ENCODE measurements at places on chromosomes 7 and 10.
A peak's percentile ranks its signal among the peaks of the same experiment; 100 is the strongest.

- no peak for DNase-seq
Observed at GRCh38 chr7:76086070-76086469, 38.2 kb downstream of the MDH2 start.

DNA sequence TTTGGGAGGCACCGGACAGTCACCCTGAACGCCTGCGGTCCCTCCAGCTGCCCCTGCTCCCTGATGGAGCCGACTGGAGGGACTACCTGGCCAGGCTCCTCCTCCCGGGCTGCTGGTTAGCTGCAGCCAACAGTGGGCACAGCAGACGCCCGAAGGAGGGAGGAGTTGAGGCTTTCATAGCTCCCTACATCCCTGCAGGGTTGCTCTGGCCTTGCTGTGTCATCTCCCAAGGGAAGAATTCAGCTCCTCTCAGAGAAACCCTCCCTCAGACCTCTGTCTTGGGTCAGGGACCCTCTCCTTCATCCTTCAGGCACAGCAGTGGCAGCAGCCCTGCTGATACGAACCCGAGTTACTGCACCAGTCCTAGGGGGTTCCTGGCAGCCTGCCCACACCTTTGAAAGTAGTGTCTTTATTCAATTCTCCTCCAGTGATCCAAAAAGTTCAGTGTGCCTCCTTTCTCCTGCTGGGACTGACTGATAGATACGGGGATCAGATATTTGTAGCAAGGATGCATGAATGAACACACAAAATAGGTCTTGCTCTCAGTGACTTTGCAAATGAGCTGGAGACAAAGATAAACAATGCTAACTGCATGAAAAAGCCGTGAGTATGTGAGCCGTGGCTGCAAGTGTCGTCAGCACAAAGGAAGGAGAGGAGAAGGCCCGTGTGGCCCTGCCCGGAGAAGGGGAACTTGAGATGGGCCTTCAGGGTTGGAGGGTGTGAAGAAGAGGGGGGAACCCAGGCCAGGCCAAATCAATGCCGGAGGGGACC, 136.6 kb downstream of the PRKAG2 start:
- no peak for DNase-seq

- no peak for DNase-seq
Observed at GRCh38 chr10:127243490-127244272, 47.3 kb upstream of the INSYN2A start.

DNA sequence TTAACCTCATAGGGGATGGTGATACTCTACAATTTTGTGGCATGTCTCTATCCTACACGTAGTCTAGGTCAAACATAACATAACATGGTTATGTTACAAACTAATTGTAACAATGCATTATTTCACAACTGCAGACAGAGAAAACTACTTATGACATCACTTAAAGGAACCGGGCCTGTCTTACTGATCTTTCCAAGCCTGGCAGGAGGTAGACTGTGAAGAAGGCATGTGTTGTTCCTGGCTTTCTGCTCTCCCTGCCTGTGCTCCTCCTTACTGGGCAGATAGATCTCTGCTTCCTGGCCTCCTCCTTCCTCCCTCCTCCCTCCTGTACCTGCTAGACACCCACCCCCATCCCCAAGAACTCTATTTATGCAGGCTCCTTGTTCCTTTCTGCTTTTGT, 5.4 kb downstream of the CACNB2 start:
- DNase-seq = no peak

- DNase-seq = no peak
Observed at GRCh38 chr10:65950075-65950474, 975.8 kb upstream of the LRRTM3 start.

GRCh38 chr7:41319581-41319980, 383.3 kb downstream of the INHBA start:
- DNase-seq = no peak

DNA sequence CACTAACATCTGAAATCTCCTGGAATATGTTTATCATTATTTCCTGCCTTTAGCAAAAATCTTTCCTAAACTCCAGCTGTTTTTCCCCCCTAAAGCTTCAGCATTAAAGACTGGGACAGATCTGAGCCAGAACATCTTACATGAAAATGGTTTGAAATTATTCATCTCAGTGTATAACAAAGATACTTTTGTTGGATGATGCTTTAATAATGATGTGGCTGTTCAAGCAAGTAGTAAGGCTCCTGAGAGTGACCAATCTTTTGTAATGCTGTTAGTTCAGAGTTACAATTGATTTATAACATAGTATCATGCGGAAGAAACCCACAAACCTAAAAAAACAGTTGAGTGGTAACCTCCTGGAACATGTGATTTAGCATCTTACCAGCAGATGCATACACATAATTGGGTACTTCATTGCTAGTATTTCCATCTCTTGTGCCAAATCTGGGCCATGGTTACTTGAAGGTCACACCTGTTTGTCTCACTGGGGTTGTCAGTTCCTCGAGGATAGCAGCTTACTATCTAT, 1.5 kb downstream of the BZW2 start:
- peak; percentile 14 for DNase-seq

- DNase-seq = no peak
Observed at GRCh38 chr10:12707461-12708185, 293.9 kb downstream of the CCDC3 start.

- no peak for DNase-seq
Observed at GRCh38 chr10:84519235-84519634, 190.8 kb downstream of the CCSER2 start.

DNA sequence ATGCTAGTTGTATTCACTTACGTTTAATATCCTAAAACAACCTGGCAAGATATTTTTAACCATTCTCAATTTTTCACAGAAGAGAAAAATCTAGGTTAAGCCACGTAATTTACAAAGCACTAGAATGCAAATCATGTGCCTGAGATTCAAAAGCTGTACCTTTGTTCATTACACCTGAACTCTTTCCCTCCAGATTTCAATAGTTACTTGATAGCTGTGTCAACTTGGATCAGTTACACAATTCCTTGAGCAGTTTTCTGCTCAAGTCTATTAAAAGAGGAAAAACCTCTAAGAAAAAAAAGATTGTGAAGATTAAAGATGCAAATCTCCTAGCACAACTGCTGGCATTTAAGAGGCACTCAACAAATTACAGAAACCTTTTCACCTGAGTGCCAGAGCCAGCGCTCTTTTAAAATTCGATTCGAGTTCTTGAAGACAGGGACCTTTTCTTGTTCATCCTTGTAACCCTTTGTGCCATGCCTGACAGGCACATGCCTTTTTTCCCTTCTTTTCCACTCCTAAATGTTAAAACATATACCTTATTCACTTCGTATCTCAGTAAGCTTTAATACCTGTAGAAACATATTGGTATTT, 886 bp downstream of the NSUN6 start:
- DNase-seq = no peak

DNA sequence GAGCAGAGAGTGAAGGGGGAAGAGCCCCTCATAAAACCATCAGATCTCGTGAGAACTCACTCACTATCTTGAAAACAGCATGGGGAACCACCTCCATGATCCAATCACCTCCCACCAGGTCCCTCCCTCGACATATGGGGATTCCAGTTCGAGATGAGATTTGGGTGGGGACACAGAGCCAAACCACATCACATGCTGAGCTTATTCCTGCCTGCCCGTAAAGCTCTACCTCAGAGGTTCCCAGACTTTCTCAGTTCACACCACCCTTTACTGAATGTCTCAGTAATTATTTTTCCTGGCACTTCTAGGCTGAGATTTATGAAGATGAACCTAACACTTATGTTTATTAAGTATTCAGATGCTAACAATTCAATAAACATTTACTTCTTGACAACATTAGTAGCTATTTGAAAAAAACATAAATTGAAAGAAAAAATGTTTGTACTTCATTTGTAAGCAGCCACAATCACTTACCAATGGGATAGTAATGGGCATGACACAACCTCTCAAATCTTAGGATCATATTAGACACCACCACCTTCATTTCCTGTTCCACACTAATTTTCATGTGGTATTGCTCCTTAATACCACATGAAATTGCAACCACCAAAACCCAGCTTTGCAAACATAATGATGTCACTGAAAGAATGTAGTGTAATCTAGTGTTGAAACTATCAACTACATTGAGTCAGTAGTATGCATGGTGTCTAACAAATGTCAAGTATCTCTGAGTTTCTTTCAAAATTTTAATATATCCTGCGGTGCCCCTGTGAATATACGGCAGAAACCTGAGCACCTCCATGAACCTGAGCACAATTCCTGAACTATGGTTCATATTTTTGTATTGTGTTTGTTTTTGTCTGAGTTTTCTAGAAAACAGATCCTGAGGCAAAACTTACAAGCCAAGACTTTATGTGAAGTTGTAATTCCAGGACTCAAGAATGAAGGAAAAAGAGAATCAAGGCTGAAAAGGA, 4.5 kb upstream of the DGKI start:
- no peak for DNase-seq

DNA sequence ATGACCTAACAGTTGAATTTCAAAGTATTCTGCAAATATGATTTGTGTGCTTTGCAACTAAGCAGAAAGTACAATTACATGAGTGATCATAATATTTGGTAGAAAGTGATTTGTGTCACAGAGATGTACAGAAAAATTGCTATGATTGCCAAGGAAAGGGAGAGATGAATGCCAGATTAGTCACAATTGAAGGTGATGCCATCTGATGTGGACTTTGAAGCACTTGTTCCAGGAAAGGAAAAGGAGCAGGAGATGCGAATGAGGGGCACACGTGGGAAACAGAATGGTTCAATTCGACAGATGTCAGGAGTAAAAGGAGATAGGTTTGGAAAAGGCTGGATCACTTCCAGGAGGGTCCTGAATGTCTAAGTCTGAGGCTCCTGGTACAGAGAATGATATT, 153.1 kb upstream of the LAMB4 start:
- DNase-seq = no peak

- DNase-seq = no peak
Observed at GRCh38 chr10:38054361-38054797, 39.8 kb upstream of the ZNF37A start.

DNA sequence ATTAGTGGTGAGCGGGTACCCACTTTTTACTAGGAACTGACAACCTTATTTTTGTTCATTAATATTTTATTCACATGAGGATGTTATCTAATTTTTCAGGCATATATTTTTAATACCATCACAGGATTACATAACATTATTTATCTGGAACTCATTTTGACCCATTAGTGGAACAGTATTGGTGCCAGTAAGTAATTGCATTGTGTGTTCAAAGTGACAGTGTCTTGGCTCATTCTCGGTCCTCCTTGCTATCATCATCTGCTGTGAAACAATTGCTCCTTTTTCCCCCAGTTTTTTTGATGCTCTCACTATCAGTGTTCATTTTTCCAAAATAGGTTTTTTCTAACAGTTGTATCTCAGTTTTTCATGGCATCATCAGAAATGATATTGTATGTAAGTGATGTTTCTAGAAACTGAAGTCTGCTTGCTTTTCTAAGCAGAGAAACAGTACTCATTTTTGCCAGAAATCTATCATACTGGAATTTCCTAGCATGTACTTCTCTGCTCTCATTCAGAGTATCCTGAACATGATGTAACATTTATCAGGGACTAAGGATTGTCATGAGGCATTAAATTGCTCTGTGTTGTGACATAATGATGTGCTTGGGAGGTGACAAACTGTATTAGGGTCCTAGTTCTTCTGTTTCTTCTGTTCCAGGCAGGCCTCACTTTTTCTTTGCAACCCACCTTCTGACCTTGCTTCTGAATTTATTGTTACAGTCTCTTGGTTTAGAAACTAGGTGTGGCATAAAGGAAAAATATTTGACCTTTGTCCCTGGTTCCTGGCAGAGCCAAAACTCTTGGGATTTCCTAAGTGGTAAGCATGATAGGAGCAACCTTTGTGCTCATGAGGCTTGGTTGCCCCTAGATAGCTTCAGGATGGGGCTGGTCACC, 4.2 kb downstream of the NUB1 start:
- no peak for DNase-seq

DNA sequence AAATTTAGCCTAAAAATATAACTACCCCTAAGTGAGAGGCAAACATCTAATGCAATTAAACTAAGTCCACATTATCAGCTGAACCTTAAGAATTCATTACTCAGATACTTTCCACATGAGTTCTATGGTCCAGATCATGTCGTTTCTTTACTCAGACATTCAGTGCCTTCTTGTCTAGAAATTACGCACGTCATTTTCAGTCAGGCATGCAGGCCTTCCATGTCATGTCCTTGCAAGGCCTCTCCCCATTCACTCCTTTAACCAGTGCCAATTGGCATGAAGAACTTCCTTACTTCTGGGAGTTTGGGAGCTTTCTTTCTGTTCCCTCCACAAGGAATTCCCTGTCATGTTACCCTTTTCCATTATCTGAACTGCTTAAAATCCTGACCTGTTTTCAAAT, 118.8 kb downstream of the NRP1 start:
- DNase-seq = no peak

DNA sequence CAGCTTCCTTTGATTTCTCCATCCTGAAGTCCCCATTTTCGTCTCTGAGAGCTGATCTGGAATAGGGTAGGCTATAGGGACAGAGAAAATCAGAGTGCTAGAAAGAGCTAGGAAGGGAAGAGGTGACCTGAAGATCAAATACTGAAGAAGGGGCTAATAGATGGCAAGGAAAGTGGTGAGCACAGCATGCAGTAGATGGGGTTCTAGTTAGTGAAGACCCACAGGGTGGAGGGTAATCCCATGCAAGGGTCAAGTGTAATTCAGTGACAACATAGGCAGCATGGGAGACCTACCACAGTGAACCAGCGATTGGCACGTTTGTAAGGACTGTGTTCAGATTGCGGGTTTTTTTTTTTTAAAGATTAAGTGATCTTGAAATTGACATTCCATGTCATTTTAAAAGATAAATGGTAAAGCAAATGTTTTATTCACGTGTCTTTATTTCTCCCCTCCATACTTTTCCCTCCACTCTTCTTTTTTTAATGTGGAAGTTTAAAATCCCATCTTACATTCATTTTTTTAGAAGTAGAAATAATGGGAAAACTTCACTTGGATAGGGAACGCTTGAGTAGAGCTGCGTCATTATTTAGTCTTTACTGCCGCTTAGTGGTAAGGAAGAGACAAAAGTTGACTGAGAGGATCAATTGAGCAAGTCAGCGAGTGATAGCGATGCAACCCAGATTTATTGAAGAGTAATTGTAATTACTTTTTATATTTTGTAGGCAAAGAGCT, 21.0 kb upstream of the ABI1 start:
- DNase-seq = peak; percentile 29

- DNase-seq = no peak
Observed at GRCh38 chr10:125881192-125881591, at the start of gene DHX32. Gene DHX32 (minus strand): TSS chr10:125881292. CDS start chr10:125880824, 468 bp downstream.

- DNase-seq = no peak
Observed at GRCh38 chr10:129586898-129587443, 119.9 kb downstream of the MGMT start.

DNA sequence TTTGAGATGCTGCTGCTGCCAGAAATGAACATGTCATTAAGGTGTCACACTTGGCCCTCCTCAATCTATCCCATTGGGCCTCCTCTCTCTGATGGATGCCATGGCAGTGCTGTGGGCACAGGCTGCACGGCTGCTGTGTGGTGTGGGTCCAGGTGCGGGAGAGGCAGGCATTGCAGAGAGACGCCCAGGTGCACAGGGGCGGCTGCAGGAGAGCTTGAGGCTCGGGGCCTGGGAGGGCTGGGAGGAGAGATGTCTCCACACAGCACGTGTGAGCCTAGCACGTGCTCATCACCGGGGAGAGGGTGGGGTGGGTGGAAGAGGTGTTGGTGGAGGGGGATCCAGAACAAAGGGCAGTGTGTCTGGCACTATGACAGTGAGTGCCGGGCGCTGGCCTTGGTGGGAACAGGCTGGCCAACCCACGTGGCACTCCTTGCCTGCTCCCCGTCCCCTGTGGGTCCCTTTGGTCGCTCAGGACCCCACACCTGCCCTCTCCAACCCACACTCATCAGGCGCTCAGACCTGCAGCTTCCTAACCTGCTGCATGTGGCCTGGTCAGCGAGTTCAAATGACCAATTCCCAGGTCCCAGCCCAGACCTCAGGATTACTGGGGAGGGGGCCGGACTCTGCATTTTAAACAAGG, 39.9 kb upstream of the BNIP3 start:
- DNase-seq = no peak
